ENCODE measurements at places on chromosomes 2 and 18.

GRCh38 chr2:115533081-115533480 lies 1090.6 kb downstream of the DPP10 start:
- no peak for DNase-seq

- DNase-seq, result no peak
Observed at GRCh38 chr2:227464361-227464760, 7.6 kb upstream of the AGFG1 start.

DNA sequence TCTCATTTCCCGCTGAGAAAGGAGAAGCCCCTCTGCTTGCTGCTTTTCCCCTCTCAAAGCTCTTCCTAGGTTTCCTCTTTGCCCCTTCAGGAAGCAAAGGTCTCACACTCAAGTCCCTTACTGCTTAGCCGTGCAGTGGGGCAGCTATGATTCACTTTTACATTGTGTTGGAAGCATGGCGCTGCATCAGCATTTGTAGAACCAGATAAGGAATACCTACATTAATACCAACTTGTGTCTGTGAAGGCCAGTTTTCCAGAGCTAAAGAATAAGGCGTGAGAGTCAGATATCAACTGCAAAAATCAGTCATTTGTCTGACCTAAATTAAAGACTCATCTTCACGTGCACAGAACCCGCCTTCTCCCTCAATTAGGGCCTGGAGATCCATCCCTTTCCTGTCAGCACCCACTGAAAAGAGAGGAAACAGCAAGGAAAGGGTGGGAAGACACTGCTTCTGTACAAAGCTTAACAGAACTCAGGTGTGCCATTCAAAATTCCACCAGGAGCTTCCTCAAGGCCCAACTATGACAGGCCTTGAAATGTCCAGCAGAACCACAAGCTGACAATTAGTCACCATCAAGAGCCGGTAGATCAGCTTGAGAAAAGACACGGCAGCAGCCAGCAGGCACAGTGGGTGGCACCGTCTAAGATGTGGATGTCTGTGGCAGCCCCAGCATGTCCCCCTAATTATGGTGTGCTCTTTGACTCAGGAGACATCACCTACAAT lies 16.1 kb upstream of the XDH start:
- DNase-seq, result no peak

- DNase-seq, result no peak
Observed at GRCh38 chr2:145029873-145030272, 510.0 kb upstream of the ZEB2 start.

DNA sequence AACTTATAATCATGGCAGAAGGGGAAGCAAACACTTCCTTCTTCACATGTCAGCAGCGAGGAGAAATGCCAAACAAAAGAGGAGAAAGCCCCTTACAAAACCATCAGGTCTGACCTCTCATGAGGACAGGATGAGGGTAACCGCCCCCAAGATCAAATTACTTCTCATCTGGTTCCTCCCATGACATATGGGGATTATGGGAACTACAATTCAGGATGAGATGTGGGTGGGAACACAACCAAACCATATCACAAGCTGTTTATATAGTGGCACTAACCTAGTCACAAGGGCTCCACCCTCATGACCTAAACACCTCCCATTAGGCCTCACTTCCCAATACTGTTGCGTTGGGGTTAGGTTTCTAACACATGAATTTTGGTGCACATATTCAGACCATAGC lies 110.0 kb downstream of the OSBPL6 start:
- DNase-seq, result no peak

DNA sequence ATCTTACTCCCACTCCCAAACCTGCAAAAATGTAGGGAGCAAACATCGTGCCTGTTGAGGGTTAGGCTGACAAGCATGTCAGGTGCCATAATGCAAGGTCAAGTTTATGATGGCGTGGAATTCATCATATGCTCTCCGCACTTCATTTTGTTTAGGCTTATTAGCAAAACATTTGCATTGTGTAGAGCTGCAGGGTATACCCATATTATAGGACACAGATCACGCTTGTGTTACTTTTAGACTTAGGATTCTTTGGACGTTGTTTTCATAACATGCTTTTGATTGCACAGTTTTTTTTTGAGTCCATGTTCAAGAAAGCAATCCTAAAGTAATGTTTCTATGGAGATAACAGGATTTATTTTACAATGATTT lies 22.9 kb downstream of the MBP start:
- DNase-seq, result no peak

- no peak for DNase-seq
Observed at GRCh38 chr2:169018390-169018789, 12.7 kb downstream of the ABCB11 start.

DNA sequence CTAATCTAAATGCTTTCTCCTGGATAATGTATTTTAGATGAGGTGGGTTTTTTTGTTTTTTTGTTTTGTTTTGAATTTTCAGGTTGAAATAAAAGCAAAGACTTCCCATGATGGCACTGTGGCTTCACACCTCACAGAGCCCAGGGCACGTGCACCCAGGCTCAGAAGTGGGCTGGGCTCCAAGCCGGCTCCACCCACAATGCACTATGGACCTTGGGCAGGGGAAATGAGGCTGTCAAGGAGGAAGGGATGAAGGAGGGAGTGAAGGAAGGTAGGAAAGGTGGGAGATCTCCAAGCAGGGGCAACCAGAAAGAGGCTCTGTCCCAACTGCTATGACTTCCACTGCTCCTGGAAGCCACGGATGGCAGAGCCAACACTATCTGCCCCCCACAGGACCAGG lies 60.4 kb downstream of the BIN1 start:
- DNase-seq, result no peak

DNA sequence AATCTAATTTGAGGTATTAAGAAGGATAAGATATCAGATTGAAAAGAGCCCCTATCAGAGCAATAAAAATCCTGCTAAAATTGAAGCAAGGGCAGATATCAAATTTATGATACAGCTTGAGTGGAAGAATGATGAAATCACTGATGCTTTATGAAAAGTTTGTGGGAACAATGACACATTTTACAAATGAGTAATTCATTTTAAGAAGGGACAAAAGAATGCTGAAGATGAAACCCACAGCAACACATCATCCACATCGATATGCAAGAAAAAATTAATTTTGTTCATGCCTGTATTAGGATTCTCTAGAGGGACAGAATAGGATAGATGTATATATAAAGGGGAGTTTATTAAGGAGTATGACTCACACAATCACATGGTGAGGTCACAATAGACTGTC lies 355.6 kb upstream of the GYPC start:
- no peak for DNase-seq

GRCh38 chr2:226403369-226403768 lies 396.3 kb downstream of the IRS1 start:
- no peak for DNase-seq

- no peak for DNase-seq
Observed at GRCh38 chr2:213119061-213119809, 32.2 kb downstream of the IKZF2 start.

DNA sequence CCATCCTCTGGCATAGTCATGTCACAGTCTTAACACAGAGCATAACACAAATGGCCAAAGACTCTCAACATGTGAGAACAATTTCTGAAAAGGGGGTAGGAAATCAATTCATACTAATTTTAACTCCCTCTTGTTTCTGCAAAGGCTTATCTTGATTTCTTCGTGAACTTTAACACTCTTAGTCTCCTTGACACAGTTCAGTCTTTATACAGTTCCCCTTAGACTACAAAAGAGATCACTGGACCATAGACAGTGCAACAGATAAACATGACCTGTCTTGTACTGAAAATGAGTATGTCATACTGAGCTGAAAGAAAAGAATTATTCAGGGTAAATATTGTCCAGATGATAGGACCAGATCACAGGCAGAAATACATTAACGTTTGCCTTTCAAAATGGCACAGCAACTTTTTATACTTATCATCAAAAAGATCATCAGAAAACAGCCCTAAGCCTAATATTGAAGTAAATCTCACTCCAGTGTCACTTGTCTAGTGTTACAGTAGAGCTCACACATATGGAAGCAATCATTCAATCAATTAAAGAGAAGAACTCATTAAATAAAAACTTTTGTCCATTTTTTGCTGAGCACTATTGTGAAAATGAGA lies 56.4 kb upstream of the VRK2 start:
- no peak for DNase-seq

- DNase-seq, result no peak
Observed at GRCh38 chr2:158740127-158740526, 55.0 kb upstream of the DAPL1 start.

DNA sequence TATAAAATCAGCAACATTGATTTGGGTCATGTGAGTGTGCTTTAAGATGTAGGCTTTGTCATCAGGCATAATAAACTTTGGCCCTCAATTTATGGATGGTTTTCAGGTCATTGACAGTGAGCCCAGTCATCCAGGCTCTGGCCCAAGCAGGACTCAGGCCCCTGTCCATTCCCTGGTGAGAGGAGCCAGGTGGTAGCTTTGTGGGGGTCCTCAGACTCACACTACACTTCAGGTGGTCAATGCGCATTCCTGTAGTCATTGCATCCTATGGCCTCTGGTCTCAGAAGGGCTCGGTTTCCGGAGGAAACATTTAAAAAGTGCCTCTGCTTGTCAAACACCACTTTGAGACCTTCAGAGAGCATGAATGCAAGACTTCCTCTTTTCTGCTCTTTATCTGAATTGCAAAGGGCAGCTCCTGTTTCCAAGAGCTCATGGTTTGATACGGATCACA lies 20.2 kb downstream of the LGALSL start:
- DNase-seq, result no peak

- no peak for DNase-seq
Observed at GRCh38 chr2:45879406-45879805, 227.9 kb downstream of the PRKCE start.

Data from esophagus squamous epithelium (tissue), 5 donors.